ENCODE measurements at places on chromosomes 4 and X.

DNA sequence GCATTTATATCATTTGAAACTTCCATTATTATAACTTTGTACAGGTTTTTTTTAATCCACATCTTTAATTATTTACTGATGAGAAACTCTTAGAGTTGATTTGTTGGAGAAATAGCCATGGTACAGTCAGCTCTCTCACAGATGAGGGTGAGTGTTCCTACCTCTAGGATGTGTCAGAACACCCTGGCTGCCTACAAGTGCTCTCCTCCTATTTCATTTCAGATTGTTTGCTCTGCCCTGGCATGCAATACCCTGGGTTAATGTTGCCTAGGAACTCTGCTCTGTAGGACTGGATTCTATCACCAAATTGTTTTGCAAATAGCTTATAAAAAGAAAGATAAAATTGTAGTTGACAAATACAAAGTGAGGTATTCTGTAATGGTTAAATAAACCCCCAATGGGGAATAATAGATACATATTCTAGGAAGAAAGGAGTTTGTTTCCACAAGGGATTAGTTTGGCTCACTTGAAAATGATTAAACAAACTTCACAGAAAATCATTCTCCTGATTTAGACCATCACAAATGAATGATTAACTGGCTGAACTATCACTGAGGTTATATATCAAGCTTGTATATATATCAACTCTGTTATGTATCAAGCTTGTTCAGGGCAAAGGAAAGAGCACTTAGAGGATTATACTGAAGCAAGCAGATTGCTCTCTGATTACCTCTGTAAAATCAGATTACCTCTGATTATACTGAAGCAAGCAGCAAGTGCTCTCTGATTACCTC, 150.0 kb downstream of the PDE5A start:
- no peak for DNase-seq

GRCh38 chrX:109448282-109448938, 33.5 kb downstream of the GUCY2F start:
- DNase-seq, result no peak

DNA sequence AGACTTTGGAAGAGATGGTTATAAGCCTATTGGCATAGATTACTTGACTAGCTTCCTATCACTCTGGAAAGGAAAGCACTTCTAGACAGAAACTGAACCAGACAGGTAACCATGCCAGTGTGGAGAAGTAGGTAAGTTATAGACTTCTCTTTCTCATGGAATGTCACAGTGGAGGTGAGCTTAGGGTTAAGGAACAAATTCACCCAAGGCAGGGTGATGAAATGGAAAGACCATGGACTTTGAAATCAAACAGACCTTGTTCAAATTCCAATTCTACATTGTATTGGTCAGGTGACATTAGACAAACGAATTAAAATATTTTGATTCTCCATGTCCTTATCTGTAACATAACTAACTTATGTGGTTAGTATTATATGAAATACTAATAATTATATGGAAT, 7.7 kb upstream of the RAP1GDS1 start:
- no peak for DNase-seq

DNA sequence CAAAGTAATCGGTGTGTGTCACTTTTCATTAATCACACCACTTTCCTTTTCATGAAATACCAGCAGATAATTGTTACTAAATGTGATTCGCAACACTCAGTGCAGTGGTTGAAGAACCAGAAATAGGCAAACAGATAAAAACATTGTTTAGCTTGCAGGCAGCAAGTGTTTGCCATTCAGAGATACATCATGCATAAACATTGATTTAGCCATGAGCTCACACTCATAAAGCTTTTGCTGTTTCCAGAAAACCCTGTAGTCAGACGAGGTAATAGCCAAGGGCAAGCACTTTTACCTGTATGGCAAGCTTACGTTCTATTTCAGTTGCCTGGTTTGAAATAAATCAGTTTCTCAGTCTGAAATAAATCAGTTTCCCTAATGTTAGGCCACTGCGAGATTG, 542.0 kb upstream of the TENM3 start:
- no peak for DNase-seq

DNA sequence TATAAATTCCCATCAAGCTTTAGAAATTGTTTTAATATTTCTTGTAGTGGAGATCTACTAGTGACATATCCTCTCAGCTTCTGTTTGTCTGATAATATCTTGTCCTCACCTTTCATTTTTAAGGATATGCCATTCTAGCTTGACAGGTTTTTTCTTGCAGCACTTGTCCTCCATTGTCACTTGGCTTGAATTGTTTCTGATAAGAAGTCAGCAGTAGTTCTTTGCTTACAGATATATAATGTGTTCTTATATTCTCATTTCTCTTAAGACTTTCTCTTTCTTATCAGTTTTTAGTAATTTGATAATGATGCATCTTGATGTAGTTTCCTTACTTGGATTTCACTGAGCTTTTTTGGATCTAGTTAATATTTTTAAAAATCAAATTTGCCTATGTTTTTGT, 120.6 kb upstream of the NUDT6 start:
- no peak for DNase-seq

DNA sequence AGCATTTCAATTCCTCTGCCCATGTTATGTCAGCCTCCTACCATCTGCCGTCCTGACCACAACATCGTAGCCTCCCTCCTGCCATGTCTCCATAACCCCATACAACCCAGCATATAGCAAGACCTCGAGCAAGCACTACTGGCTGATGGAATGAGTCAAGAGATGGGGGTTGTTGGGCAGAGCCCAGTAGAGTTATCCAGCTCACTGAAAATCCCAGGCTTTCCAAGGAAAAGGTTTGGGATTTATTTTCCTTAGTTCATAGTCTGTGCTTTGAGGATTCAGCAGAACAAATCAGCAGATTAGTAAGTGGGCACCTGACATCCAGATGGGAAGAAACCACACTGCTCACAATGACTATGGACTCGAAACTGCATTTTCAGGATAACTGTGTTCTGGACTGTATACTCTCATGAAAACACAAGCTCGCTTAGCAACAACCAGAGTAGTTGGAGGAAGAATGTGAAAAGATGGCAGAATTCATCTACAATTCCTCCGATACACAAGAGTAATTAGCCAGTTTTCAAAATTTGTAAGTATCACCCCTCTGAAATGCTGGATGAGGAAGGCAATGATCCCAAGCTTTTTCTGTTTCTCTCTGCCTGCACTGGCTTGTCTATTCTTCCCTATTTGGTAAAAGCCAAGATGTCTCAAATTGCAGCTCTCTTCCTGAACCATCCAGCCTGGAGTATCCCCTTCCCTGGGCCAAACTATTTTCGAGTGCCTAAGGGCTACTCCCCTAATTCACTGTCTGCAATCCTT, 186.2 kb upstream of the TBL1X start:
- DNase-seq, result no peak

DNA sequence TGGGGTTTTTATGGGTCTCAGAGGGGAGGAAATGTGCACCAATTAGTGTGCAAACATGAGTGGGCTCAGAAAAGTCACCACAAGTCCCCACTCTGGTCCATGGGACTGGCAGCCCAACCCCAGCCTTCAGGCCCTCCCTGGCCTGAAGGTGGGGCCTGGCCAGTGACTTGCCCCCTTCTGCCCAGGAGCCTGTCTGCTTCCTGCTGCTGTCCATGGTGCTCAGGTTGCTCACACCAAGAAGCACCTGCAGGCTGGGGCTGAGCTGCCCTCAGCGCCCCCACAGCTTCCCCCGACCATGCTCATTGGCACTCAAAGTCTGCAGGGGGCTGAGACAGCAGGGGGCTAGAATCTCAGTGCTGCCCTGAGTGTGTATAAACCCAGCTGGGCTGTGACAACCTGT, 30.6 kb upstream of the GC start:
- no peak for DNase-seq

DNA sequence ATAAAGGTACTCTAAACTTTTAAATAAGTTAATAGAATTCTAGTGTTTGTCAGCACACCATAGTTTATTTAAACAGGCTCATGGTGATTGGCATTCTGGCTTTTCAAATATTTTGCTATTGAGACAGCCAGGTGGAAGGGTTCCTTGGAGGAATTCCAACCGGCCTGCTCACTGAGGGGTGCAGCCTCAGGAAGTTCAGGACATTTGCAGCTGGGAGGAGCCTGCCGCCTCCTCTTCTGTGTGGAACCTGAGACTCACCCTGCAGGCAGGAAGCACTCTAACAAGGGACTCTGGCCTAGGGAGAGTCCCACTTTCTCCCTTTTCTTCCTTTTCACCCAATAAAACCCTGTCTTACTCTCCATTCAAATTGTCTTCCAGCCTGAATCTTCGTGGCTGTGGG, 1328.0 kb downstream of the FSTL5 start:
- no peak for DNase-seq

GRCh38 chrX:47198026-47198686, 4.5 kb downstream of the UBA1 start:
- no peak for DNase-seq

- no peak for DNase-seq
Measured at GRCh38 chr4:20532871-20533870, 167.1 kb upstream of the PACRGL start.

GRCh38 chr4:151753056-151753455, 7.8 kb downstream of the GATB start:
- no peak for DNase-seq

- DNase-seq, result no peak
Measured at GRCh38 chr4:105992641-105993305, 97.5 kb downstream of the NPNT start.

GRCh38 chr4:94304365-94304971, 38.2 kb downstream of the HPGDS start:
- no peak for DNase-seq

GRCh38 chr4:96145601-96146000, 305.7 kb downstream of the PDHA2 start:
- DNase-seq, result no peak

- no peak for DNase-seq
Measured at GRCh38 chr4:11497972-11498371, 69.3 kb upstream of the HS3ST1 start.

DNA sequence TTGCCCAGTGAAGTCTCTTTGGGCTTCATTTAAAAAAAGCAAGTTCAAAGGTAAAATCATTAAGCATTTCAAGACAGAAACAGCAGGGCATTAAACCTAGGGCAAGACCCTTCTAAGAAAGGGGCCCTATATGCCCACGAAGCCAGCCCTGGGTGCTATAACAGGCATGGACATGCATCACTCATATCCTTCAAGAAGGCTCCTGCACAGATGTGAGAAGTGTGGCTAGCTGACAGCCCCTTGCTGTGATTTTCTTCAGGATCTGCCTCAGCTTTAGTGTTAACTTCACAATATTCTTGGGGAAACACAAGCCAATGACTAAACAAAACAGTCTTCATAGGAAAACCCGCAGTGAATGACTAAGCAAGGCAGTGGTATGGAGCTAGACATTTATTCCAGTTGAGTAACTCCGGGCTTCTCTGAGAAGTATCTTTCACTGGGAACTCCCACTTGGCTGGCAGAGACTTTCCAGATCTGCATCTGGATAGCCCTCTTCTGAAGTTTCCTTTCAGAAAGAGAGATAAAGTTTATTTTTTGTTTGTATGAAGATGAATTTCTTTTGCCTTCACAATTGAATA, 11.9 kb upstream of the MAOA start:
- no peak for DNase-seq

GRCh38 chr4:15913631-15913970, 24.9 kb downstream of the FGFBP1 start:
- no peak for DNase-seq

- DNase-seq, result no peak
Measured at GRCh38 chr4:13174001-13174400, 310.1 kb downstream of the RAB28 start.

DNA sequence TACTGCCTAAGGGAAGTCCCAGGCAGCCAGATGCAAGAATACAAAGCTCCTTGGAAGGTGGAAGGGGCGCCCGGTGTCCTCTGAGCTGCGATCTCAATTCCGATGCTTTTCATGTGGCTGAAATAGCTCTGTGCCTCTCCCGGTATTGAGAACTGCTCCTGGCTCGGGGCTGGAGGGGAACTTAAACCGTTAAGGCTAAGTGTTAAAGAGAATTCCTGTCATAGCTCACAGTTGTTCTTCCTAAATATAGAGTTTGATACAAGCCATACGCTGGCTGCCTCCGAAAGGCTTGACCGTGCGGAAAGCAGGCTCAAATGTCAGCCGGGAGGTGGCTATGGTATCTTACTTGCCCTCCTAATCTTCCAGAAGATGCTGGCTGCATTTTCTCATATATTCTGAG, at the start of gene SMPX:
Gene SMPX (minus strand): TSS at position 157 of the 400 bp plus-strand sequence. CDS start 3,826 bp downstream, outside the sequence.
- DNase-seq, result no peak

- no peak for DNase-seq
Measured at GRCh38 chr4:71184195-71184781, 154.5 kb upstream of the SLC4A4 start.

DNA sequence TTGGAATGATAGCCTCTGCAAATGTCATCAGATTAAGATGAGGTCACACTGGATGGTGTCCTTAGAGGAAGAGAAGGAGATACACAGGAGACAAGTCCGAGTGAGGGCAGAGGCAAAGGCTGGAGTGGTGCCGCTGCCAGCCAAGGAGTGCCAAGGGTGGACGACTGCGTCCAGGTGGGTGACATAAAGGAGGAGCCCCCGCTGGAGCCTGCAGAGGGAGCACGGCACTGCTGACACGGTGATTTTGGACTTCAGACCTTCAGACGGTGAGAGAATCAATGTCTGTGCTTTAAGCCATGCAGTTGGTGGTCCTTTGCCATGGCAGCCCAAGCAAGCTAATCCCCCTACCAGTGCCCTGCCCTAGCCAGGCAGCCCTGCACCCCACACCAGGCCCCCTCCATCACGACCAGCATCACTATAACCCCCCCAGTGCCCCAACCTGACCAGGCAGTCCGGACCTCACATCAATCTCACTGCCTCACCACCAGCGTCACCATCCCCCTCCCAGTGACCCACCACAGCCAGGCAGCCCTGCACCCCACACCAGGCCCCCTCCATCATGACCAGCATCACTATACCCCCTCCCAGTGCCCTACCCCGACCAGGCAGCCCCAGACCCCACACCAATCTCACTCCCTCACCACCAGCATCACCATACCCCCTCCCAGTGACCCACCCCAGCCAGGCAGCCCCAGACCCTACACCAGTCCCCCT, 130.0 kb downstream of the HMX1 start:
- no peak for DNase-seq

DNA sequence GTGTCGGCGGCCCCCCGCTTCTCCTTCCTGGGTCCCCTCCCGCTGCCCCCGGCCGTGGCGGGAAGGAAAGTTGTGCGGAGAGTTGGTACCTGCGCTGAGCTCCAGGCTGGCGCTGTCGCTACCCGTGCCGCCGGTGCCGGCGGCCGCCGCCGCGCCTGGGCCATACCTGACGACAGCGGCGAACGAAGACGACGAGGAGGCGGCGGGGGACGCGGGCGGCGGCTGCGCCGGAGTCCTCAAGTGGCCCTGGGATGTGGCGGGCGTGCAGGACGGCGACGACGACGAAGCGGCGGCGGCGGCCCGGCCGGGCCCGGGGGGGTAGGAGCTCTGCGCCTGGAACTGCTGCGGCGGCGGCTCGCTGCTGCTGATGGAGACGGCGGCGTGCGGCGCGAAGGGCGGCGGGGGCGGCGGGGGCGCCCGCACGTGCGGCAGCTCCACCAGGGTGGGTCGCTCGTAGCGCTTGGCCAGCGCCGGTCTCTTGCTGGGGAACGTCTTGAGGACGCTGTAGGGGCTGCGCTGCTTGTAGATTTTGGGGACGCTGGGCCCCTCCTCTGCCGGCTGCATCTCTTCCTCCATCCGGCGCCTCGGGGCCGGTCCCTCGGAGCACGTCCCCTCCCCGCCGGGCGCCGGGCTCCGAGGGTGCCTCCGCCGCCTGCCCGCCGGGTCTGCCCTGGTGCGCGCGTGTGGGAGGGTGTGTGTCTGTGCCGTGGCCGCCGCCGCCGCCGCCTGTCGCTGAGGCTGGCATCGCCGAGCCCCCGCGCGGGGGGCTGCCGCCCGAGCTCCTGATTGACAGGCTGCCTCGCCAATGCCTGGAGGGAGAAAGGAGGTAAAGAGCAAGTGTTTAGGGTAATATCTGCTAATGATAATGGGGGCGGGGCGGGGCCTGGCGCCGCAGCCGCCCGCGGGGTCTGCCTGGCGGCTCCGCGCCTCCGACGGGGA, 618 bp downstream of the BEND4 start:
- DNase-seq, result no peak
